ENCODE measurements at places on chromosomes 1 and 21.

- no peak for DNase-seq
Measured at GRCh38 chr1:154860156-154860870, 9.8 kb downstream of the KCNN3 start.

GRCh38 chr1:212962509-212962908 lies 12.2 kb downstream of the VASH2 start:
- no peak for DNase-seq

DNA sequence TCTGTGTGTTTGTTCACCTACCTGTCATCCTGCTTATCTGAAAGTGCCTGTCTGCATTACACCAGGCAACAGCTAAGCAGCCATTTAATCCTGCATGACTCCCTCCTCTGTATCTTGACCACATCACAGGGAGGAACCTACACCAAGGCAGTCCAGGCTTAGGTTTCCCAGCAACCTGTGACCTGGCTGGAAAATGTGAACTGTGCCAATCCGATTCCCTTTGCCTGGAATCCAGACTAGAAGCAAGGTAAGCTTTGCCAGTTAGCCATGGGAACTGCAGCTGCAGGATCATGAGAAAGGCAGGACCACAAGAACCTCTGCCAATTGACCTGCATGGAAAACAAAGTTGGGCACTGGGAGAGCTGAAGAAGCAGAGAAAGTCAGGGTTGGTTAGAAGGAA lies 6.3 kb upstream of the ATP1B1 start:
- no peak for DNase-seq

- DNase-seq, result no peak
Measured at GRCh38 chr1:40776236-40777072, 7.1 kb upstream of the KCNQ4 start.

DNA sequence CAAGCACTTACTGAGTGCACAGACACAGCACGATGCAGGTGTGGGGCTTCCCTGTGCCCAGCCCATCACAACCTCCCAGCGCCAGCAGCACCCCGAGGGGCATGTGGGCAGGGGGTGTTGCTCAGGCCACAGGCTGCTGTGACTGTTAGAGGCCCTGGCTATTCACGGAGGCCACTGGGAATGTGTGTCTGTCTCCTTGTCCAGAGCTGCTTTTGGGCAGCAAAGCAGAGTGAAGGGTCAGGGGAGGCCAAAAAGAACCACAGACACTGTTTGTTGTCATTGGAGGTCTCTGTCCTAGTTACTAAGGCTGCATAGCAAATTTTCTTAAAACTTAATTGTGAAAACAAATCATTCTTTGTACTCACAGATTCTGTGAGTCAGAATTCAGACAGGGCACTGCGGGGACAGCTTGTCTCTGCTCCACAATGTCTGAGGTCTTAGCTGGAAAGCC lies 49.6 kb downstream of the TNFRSF8 start:
- no peak for DNase-seq

- DNase-seq, result no peak
Measured at GRCh38 chr1:37677143-37677439, 15.2 kb upstream of the CDCA8 start.

- no peak for DNase-seq
Measured at GRCh38 chr1:200437556-200438203, 27.8 kb upstream of the ZNF281 start.

GRCh38 chr1:53733447-53733931 lies 5.5 kb downstream of the GLIS1 start:
- no peak for DNase-seq

DNA sequence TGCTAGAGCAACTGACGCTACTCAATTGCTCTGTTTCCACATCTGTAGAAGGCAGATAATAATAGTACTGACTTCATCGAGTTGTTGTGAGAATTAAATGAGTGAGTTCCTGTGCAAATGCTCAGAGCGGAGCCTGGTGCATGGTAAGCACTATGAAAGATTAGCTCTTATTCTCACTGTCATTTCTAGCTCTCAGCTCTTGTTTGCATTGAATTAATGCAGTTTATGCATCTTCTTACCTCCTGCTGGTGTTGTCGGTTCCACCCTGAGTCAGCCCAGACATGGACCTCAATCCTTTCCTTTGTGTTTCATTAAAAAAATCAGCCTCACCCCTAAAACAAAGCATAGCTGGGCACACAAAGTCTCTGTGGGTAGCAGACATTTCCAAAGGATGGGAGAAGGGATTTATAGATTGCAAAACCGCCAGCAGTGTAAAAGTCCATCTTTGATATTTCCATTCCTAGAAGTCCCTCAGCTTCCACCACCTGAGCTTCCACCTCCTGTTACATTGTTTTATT lies 254.4 kb upstream of the CSF3R start:
- DNase-seq, result no peak

- DNase-seq, result no peak
Measured at GRCh38 chr1:179873438-179873851, 4.2 kb downstream of the TOR1AIP2 start.

GRCh38 chr1:98920441-98921110 lies 84.1 kb downstream of the PLPPR5 start:
- no peak for DNase-seq

GRCh38 chr1:36156329-36157114 lies 562 bp downstream of the MAP7D1 start:
- peak; percentile 70 for DNase-seq

GRCh38 chr1:52022133-52022532 lies 11.5 kb downstream of the KTI12 start:
- no peak for DNase-seq

- DNase-seq, result no peak
Measured at GRCh38 chr1:9111957-9112356, 16.9 kb downstream of the GPR157 start.

Measured in trophoblast cell (in vitro differentiated cells and primary cell).